ENCODE measurements at places on chromosomes 6 and 20. TPM values are rescaled to one million over a fixed set of nuclear protein-coding genes. Genes with fewer than 3 reads are reported as not detected.

DNA sequence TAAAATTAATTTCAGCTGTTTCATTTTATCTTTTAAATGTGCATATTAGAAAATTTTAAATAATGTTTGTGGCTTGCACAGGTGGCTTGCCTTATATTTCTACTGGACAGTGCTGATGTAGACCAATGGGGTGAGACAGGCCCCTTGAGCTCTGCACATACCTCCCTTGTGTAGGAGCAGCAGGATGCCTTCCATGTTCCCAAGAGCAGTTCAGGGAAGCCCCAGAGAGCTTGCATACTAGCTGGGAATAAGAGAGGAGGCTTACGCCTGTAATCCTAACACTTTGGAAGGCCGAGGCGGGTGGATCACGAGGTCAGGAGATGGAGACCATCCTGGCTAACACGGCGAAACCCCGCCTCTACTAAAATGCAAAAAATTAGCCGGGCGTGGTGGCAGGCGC is 61.4 kb downstream of the RFPL4B start:
- no peak for DNase-seq

- DNase-seq = no peak
Observed at GRCh38 chr20:43550456-43550855, 8.4 kb upstream of the SGK2 start.

GRCh38 chr20:10668677-10669368 is 5.0 kb downstream of the JAG1 start:
- DNase-seq = no peak

GRCh38 chr6:3324262-3324942 is 65.7 kb downstream of the PSMG4 start:
- peak; percentile 77 for DNase-seq

DNA sequence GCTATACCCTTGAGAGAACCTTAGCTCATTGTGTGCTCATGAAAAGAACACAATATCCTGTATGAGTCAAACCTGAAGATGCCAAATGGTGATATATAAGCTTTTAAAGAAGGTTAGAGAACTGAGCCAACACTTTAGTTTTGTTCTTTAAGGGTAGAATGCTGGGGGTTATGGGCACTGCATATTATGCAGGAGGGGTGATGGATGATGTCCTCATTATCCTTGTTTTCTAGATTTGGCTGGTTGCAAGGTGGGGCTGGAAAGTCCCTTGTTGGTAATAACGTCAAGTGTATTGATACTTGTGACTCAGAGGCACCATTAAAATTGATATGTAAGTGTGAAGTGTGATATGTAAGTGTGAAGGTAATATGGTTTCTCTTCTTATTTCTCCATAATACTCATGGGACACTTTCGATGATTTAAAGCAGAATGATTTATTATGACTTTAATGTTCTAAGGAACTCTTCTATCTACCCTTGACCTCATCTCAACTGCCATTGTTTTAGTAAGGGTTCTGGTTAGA is 113.7 kb upstream of the DTNBP1 start:
- no peak for DNase-seq

OR2H1 gene
- not detected for total RNA-seq
